ENCODE measurements at places on chromosomes 6 and 20.
A peak's percentile ranks its signal among the peaks of the same experiment; 100 is the strongest.

GRCh38 chr6:151524059-151524458, 30.2 kb downstream of the CCDC170 start:
- no peak for DNase-seq

DNA sequence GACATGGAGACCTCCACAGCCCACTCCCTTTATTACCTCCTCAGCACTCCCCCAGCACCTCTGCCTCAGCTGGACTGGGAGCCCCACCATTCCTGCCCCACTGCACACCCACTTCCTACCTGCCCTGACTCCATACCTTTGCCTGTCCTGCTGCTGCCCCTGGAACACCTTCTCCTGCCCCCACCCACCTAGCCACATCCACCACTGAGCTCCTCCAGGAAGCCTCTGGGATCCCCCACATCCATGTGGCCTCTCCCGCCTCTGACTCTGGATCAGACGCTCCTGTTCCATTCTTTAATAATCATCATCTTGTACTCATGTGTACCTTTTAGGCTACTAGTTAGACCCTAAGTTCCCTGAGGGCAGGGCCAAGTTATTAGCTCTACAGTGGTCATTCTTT, 2.2 kb upstream of the SDCBP2 start:
- no peak for DNase-seq

DNA sequence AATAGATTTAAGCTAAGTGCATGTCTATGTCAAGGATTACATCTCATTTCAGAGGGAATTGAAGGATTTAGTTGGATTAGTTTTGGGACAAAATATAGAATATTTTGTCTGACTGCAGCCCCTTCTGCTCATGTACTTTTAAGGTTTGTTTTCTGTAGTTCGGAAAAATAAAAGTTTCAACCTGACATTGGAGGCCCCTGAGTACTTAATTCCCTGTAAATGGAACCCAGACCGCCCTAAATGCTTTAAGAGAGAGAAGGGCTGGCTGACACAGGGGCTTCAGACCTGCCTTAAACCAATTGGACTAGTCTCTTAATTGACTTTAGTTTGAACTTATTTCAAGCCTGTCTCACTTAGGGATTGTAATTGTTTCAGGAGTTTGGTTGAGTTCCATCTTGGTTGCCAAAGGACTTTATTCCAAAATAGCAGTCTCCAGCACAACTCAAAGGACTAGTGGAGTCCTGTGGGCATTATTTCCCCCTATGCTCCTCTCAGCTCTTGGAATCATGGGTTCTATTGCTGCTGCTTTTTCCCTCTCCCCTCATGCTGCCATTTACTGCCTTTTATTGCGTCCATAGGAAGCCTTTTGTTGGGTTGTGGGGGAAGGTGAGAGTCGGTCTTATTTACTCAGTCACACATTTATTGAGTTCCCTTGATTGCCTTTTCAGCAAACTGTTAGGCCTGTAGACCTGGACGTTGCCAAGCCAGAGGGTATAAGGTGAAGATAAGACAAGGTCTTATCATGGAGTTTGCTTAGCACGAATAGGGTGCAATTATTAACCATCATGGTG, 14.5 kb downstream of the BRD2 start:
- DNase-seq: peak; percentile 77

- DNase-seq: no peak
Measured at GRCh38 chr6:122809001-122809400, 19.9 kb downstream of the SMPDL3A start.

GRCh38 chr6:125018136-125018535, 55.9 kb downstream of the RNF217 start:
- DNase-seq: no peak

DNA sequence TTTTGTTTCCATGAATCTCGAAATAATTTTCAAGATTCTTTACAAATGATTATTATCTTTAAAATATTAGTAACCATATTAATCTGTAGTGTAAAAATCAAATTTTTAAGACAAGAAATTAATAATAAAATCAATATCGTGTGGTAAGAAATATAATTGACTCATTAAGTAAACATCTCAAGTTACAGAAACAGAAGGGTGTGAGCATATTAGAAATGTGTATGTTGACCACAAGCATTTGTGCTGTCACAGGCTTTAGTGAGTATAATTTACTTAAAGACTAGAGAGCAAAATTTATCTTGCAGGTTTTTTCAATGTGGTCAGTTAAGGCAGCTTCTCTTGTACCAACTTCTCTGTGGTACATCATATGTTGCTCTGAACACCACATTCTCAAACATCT, 566.5 kb upstream of the IRAK1BP1 start:
- no peak for DNase-seq

DNA sequence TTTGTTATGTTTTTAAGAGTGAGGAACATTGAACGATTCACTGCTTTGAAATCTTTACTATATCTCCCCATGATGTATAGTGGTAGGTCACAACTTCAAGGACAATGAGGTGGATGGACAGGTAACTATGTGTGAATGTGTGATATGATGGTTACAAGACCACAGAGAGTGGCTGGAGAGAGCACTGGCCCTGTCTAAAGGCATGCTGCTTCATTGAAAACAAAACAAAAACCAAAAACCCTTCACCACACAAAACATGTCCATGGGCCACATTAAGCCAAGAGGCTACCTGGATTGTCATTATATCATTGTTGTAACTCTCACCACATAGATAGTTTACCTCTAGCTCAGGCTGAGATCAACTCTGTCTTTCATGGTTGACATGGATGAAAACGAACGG, 180.6 kb upstream of the TENT5A start:
- DNase-seq: no peak

- DNase-seq: no peak
Measured at GRCh38 chr6:83708546-83708969, 343 bp downstream of the SNAP91 start.

DNA sequence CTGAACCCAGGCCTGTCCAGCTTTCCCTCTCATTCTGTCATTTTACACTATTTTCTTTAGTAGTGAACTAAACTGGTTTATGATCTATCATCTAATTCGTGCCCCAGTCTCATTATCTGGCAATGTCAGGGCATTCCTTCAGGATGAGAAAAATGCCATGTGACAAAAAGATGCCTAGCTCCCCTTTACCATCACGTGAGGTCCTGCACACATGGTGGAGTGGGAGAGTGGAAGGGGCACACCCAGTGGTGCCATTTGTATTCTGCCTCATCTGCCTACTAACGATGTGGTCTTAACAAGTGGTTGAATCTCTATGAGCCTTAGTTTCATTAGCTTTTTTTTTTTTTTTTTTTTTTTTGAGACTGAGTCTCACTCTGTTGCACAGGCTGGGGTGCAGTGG, 41.2 kb downstream of the CDC5L start:
- DNase-seq: no peak

GRCh38 chr20:50229156-50229607, 38.6 kb downstream of the CEBPB start:
- no peak for DNase-seq
